ENCODE measurements at places on chromosomes 1 and 21. TPM values are rescaled to one million over a fixed set of nuclear protein-coding genes. Genes with fewer than 3 reads are reported as not detected.

GRCh38 chr1:100449477-100449876 lies 88.5 kb upstream of the GPR88 start:
- no peak overlapping the region for H3K4me3 ChIP-seq
- peaks cover 12% of the 10 kb centered on the region for H3K36me3 ChIP-seq
- DNase-seq = no peak
- peak overlapping the region; percentile 32 for H3K27ac ChIP-seq
- H3K27me3 ChIP-seq = no peaks in the 10 kb centered on the region

DNA sequence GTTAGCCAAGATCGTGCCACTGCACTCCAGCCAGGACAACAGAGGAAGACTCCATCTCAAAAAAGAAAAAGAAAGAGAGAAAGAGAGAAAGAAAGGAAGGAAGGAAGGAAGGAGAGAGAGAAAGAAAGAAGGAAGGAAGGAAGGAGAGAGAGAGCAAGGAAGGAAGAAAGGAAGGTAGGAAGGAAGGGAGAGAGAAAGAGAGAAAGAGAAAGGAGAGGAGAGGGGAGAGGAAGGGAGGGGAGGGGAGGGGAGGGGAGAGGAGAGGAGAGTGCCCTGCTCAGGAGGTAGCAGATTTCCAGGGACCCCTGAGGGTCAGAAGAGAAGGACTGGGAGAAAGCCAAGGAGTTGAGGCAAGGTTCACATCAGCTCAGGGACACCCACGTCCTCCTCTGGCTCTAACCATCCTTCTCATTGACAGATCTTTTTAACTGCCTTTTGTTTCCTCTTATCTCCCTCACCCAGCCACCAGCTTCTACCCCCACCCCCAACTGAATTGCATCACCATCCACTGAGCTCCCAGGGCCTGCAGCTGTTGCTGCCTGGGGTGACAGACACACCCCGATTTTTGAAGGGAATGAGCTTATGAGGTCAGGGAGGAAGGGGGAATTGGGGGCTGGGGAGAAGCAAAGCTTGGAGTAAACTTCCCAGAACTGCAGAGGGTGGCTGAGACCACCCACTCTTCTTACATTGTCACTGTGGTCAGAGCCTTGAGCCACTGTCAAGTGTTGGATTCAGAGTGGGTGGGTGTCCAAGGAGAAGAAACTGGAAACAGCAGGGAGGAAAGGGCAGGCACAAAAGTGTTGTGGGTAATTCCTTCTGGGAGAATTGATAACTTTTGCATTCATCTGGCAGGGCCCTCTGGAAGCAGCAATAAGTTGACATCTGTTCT lies 91.6 kb downstream of the GLUL start:
- H3K27ac ChIP-seq = no peak overlapping the region
- H3K4me1 ChIP-seq = peaks cover 44% of the 10 kb centered on the region
- H3K4me3 ChIP-seq = no peak overlapping the region
- H3K27me3 ChIP-seq = no peaks in the 10 kb centered on the region

OLFML2B gene
- total RNA-seq = 1.7 TPM

KHDC4 gene
- 65.8 TPM for total RNA-seq

DNA sequence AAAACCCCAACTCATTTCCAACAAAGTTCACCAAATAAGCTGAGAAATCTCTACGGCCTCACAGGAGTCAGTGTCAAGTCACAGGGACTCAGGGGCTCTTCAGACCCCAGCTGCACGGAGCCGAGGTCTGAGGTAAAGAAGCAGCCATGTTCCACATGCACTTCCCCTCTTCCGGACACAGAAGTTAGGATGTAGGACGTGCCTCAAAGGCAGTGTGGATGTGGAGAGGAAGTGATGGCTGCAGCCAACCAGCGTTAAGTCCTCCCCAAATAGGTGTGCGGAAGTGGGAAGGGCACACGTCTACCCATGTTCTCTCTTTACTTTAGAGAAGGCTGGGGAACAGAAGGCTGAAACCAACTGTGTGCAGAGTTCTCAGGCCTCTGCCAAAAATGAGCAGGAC lies 14.6 kb upstream of the NCF2 start:
- H3K4me1 ChIP-seq = peaks cover 13% of the 10 kb centered on the region
- no peak overlapping the region for H3K27ac ChIP-seq
- H3K36me3 ChIP-seq = no peaks in the 10 kb centered on the region
- no peak for DNase-seq
- H3K4me3 ChIP-seq = no peak overlapping the region

DNA sequence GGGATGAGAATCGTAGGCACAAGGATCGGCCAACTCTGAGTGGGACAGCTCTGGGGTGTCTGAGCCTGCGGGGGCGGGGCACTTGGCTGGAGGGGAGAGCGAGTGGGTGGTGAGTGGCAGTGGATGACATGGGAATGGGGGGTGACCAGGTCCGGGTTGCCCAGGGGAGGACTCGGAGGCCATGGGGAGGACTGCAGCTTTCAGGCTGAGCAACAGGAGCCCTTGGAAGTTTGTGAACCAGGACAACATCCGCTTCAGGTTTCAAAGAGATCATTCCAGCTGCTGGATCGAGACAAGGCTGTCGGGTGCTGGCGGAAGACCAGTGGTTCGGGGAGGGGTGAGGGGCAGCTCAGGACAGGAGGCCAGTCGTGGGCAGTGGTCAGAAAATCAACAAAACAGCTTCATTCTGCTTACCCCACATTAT lies 124.4 kb upstream of the IRF2BP2 start:
- H3K36me3 ChIP-seq = no peaks in the 10 kb centered on the region
- H3K27ac ChIP-seq = no peak overlapping the region
- peaks cover 27% of the 10 kb centered on the region for H3K4me1 ChIP-seq
- no peaks in the 10 kb centered on the region for H3K27me3 ChIP-seq

DNA sequence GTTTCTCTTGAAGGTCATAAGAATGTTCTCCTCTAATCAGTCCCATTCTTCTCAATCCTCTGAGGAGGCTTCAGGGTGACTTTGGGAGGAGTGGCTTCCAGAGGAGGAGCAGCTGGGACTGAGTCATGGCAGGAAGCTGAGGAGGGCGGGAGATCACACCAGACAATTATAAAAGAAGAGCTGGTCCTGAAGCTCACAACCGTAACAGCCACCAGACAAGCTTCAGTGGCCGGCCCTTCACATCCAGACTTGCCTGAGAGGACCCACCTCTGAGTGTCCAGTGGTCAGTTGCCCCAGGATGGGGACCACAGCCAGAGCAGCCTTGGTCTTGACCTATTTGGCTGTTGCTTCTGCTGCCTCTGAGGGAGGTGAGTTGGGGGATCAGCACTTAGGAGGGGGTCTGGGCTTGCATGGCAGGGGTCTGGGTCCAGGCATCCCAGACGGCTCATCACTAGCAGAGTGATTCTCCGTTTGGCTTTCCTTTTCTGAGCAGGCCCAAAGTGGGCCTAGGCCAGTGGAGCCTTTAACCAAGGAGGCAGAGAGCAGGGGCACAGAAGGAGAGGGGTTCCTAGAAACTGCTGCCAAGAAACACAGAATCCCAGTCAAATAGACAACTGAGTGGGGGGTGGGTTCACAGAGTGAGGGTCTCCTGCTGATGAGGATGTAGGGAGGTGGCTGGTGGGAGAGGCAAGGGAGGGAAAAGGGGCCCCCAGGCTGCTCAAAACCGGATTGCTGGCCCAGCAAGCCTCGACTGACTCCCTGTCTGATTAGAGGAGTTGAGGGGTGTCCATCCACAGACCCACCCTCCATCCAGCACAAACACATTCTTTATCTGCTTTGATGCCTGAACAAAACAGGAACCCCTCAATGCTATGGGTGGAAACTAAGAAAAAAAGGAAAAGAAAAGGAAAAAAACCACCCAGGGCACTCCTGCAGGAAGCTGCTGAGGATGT lies at the start of gene ECM1:
Gene ECM1, plus strand, starts transcription at position 198 of the 953 bp plus-strand sequence. Its CDS starts 101 bp downstream, at position 299.
- no peaks in the 10 kb centered on the region for H3K27me3 ChIP-seq
- peak within 1 kb of the TSS; percentile 67 for H3K27ac ChIP-seq
- no peaks in the 10 kb centered on the region for H3K4me1 ChIP-seq

MCOLN2 gene
- 1.7 TPM for total RNA-seq

DNA sequence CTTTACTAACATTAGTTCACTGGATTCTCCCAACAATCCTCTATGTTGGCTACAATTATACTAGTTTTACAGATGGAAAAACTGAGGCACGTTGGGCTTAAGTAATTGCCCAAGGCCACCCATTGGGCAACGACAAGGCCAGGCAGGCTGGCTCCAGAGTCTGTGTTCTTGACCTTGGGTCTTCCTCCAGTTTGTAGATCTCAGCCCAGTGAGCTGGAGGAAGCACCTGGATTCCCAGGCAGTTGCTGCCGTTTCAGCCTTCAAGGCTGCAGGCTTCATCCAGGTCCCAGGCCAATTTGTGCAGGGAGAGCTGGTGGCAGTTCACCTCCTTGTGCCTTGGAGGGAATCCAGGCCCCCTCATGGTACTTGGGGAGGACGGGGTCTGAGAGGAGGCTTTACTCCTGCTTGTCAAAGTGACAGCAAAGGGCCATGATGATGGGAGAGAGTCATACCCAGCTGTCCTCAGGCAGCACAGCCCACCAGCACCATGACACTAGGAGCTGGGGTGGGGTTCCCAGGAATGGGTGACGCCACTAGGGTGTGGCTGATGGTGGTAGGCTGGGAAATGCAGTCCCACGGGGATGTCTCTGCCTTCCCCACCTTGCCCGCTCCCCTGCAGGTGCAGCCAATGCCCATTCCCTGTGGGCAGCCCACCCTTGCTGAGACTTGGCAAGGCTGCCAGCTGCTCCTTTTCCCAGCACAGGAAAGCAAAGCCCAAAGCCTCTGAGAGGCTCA lies 27.1 kb downstream of the PKP1 start:
- H3K27ac ChIP-seq = no peak overlapping the region
- no peak overlapping the region for H3K4me3 ChIP-seq
- H3K27me3 ChIP-seq = peaks cover 9% of the 10 kb centered on the region
- DNase-seq = peak; percentile 12
- peaks cover 11% of the 10 kb centered on the region for H3K4me1 ChIP-seq

MARK1 gene
- 5.7 TPM for total RNA-seq

LEFTY2 gene
- not detected for total RNA-seq

- H3K4me1 ChIP-seq = peaks cover 79% of the 10 kb centered on the region
- peak overlapping the region; percentile 74 for H3K27ac ChIP-seq
- DNase-seq = no peak
- no peaks in the 10 kb centered on the region for H3K27me3 ChIP-seq
These were observed 7.8 kb downstream of the CAPZB start for GRCh38 chr1:19477284-19478249.
